Activated naive CD4-positive, alpha-beta T cell treated with anti-CD3 and anti-CD28 coated beads, Interleukin-2, amount 50 U/mL, for 72 hours (primary cell): ENCODE measurements at places on chromosomes 11 and 22. TPM values are rescaled to one million over a fixed set of nuclear protein-coding genes. Genes with fewer than 3 reads are reported as not detected.

The KCNJ1 gene
- not detected for total RNA-seq

The NTM gene
- total RNA-seq, result not detected

DNA sequence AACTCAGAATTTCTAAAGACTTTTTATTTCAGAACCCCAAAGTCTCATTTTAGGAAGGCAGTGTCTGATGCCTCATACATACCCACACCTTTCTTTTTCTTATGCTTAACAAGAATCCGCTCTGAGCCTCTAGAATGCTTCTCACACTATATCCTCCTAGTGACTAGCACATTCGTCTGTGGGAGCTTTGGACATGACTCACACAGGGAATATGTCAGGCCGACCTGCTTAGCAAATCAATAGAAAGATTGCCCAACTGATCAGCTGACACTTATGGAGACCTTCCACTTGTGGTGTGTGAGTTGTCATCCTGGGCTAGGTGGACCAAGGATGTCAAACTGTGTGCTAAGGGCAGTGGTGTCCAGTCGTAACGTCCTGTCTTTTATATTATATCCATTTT is 129.9 kb upstream of the TTC12 start:
- no peak for DNase-seq

- DNase-seq, result no peak
Observed at GRCh38 chr22:46757104-46757503, 5.3 kb upstream of the TBC1D22A start.

GRCh38 chr22:20408891-20409290 is 14.9 kb downstream of the ZNF74 start:
- DNase-seq, result no peak

The TMEM121B gene
- 0.10 TPM for total RNA-seq

The TSPAN32 gene
- 7.6 TPM for total RNA-seq

The SLC29A2 gene
- total RNA-seq, result 6.1 TPM

The C22orf42 gene
- total RNA-seq, result not detected

The CHRM1 gene
- not detected for total RNA-seq

- no peak for DNase-seq
Observed at GRCh38 chr22:25567251-25567675, 2.8 kb downstream of the GRK3 start.

The MIOX gene
- total RNA-seq, result 0.25 TPM

- DNase-seq, result no peak
Observed at GRCh38 chr11:126160345-126161022, 51.0 kb downstream of the RPUSD4 start.

The DBX1 gene
- total RNA-seq, result not detected

The SAA4 gene
- not detected for total RNA-seq

The ESAM gene
- total RNA-seq, result 1.7 TPM

GRCh38 chr11:128924510-128925249 is 18.0 kb downstream of the TP53AIP1 start:
- DNase-seq, result no peak

The PHLDA2 gene
- 5.9 TPM for total RNA-seq

The OTUB1 gene
- 86.4 TPM for total RNA-seq

DNA sequence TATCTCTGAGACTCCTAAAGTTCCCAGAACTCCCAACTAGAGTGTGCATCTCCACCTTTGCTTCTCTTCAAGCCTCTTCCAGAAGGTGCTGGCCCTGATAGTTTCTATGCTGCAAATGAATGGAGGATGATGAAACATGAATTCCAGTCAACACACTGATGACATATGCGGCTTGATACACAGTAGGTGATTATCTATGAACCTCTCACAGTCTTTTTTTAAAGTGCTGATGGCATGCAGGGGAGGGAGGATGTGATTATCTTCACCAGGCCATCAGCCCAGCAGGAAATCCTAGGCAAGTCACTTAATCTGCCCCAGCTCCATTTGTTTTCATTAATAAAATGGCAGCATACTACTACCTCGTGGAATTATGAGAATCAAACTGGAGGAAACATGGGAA is 548.5 kb downstream of the SOX6 start:
- DNase-seq, result no peak

- DNase-seq, result no peak
Observed at GRCh38 chr11:30587269-30587812, 1.2 kb upstream of the MPPED2 start.

DNA sequence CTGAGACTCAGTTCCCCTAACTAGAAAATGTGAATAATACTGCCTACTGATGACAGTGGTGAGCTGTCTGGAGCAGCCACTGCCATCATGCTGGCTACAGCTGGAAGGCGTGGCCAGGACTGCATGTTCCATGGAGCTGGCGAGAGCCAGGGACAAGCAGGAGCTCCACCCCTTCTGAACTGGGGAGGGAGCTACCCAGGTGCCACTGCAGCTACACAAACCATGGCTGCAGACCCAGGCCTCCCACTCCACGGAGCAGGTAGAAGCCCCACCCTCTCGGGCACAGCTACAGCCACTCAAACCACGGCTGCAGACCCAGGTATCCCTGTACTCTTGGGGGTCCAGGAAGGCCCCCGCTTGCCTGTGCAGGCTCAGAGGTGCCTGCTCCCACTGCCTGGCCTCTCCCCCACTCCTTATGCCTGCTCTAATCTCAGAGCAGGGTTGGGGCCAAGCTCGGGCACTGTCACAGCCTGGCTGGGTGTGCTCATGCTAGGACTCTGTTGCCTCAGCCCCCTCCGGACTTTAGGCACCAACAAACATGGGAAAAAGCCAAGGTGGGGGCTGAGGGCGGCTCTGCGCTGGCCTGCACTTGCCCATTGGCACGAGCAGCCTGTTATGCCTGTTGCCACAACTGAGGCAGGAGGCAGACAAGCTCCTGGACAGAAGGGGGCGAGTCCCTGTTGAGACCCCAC is 51.7 kb downstream of the RAB30 start:
- no peak for DNase-seq

GRCh38 chr11:87295237-87295636 is 257.5 kb downstream of the TMEM135 start:
- DNase-seq, result no peak

DNA sequence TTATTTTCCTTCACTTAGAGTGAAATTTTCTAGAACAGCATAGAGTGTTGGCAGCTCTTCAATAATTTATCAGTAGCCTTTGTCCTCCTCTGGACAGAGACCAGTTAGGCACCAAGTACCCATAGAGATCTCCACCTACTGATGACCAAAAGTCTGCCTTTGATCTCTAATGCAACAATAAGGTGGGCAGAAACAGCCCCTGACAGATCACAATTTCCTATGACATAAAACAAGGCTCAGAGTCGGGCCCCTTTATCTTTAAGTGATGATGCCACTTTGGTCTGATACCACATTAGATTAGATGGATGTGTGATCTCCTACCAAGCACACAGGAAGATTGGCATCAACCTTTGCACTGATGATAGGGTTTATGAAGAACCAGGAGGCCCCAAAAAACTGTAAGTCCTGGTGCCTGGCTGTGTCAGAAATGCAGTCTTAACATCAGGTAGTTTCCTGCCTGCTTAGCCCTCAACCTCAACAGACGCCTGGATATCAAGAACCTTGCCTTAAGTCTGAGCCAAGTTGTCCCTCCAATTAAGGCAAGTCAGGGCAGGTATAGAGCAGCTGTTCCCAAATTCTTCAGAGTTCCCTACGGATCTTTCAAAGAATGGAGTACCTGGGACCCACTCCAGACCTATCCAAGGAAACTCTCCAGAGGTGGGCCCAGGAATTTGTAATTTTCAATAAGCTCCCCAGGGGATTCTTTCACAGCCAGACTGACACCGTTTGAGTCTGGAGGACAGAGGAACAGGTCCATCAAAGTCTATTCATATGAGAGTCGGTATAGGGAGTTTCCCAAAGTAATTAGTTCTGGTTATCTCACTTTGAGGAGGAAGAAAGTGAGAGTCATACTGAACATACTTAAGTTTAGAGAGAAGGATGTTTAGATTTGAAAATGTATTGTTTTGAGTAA is 30.6 kb upstream of the TMPRSS4 start:
- peak; percentile 22 for DNase-seq

The KCNQ1OT1 gene
- 0.49 TPM for total RNA-seq

DNA sequence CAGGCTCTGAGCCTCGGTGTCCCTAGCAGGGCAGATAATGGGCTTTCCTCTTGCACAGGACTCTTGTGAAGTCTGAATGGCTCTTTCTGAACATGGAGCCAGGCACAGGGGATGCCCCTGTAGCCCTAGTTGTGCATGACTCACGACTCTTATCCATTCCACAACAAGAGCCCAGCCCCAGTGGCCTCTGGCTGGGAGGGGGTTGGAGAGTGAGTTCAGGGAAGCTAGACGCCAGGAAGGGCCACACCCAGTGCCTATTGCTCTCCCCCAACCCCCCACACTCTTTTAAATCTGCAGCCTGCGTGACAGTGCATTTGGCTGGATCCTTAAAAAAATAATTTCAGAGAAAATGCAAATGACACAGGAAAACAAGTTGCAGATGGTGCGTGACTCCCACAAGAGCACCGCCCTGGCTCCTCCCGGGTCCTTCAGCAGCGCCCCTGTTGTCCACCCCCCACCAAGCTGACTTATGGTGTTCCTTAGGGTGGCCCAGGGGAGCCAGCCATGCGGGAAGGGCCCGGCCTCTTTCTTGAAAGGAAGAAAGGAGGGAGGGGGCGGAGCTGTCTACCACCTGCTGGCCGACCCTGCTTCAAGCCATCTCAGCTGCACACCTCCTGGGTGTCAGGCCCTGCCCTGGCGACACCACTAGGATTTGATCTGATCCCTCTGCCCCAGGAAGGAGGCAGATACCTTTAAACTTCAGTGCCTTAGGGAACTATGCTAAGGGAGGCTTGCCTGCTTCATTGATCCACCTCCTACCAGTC is 74.7 kb downstream of the MN1 start:
- DNase-seq, result no peak

- DNase-seq, result no peak
Observed at GRCh38 chr22:37275622-37276021, 6.7 kb upstream of the CYTH4 start.

GRCh38 chr11:2268729-2269600 is 1.4 kb downstream of the ASCL2 start:
- DNase-seq, result peak; percentile 86

- DNase-seq, result no peak
Observed at GRCh38 chr11:75576499-75576918, 14.5 kb downstream of the SERPINH1 start.

- DNase-seq, result no peak
Observed at GRCh38 chr11:17693531-17693930, 25.8 kb upstream of the MYOD1 start.

- no peak for DNase-seq
Observed at GRCh38 chr11:72411623-72412419, 22.5 kb downstream of the CLPB start.

DNA sequence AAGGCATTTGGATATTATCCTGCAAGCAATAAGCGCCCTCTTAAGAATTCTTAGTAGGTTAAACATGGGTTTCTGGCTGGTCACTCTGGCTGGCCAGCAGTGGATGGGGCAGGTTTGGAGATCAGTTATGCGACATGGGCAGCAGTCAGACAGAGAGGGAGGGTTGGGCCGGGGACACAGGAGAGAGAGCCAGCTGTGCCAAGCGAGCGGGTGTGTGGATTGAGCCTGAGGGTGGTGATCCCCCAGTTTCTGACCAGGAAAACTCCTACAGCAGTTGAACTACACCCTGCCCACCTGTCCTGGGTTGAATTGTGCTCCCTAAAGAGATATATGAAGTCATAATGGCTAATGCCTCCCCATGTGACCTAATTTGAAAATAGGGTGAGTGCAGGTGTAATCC is 671.2 kb downstream of the TBC1D22A start:
- no peak for DNase-seq

DNA sequence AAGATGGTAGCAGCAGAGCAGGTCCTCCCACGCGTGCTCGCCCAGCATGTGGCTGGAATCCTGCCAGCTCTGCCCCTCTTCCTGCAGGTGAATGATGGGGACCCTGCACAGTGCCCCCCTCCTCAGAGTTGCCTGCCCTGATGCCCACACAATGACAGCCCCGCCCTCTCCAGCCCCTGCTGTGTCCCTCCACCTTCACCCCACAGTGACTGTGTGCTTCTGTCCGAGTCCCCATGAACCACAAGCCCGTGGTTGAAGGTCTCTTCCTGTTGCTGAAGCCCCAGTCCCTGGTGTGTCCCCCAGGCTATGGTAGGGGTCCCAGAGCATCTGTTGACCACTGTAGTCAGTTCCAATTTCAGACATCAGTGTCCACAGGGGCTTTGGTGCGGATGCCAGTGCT is 71.0 kb downstream of the BRD1 start:
- no peak for DNase-seq

- DNase-seq, result peak; percentile 46
Observed at GRCh38 chr11:2567026-2567671, 122.3 kb downstream of the KCNQ1 start.
